ENCODE measurements at places on chromosomes 5 and 9.

- DNase-seq, result no peak
These were observed 149.7 kb downstream of the PRELID2 start for GRCh38 chr5:145685417-145685816.

- DNase-seq, result no peak
These were observed 977 bp downstream of the BTNL9 start for GRCh38 chr5:181041043-181041442.

GRCh38 chr5:140587495-140587894 is 22.9 kb downstream of the SLC35A4 start:
- no peak for DNase-seq

GRCh38 chr5:31173614-31174013 is 19.9 kb upstream of the CDH6 start:
- no peak for DNase-seq

DNA sequence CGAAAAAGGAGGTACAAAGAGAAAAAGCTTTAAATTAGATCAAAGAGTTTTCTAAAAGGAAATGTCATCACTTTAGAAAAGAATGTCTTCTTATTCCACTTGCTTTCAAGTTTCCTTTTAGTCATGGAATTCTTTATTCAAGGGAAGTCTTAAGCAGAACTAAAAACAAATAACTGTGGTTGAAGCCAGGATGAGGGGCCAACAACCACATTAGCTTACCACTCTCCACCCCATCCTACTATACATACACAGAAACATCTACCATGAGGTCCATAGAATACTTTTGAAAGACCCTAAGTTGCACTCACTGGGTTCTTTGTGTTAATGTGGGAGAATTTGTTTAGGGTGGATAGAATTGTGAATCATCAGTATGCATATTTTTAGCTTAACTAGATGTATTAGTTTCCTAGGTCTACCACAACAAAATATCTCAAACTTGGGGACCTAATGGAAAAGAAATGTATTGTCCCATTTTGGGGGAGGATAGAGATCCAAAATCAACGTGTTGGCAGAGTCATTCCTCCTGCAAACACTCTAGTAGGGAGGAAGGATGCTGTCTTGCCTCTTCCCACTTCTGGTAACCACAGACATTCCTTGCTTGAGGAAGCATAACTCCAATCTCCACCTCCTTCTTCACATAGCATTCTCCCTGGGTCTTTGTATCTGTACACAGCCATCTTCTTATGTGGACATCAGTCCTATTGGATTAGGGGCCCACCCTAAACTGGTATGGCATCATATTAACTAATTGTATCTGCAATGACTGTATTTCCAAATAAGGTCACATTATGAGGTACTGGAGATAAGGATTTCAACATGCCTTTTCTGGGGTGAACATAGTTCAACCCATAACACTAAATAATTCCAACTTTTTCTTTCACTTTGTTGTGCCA is 239.4 kb downstream of the LURAP1L start:
- no peak for DNase-seq

DNA sequence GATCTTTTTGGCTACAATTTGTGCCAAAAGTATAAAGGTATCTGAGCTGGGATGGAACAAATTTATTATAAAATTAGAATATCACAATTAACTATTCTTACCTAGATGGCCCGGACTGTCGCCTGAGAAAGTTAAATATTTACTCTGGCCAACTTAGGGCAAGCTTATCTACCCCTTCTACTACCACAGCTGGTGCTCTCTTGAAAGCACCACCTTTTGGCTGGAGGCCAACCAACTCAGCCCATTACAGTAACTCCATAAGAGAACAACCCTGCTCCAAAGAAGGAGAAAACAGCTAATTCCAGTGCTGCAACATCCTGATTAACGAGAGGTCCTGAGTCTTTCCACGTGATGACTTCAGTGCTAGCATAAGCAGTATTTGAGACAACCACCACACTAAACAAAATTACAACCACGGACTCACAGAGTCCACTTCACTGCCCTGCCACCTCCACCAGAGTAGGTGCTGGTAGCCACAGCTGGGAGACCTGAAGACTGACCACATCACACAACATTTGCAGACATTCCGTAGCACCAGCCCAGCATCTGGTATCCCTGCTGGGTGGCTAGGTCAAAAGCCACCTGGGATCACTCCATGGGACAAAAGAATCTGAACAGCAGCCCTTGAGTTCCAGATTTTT is 43.2 kb downstream of the RGMB start:
- DNase-seq, result no peak

DNA sequence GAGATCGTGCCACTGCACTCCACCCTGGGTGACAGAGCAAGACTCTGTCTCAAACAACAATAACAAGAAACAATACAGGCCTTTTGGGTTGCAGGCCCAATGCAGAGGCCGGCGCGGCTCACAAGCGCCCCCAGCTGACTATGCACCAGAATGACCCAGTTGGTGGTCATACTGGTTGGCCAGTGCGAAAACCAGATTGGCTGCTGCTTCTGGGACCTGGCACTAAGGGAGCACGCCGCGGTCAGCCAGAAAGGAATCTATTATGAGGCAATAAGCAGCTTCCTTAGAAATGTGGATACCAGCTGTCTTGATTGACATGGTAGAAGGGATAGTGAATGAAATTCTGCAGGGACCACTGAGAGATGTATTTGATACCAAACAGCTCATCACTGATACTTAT is 35.0 kb downstream of the RANBP17 start:
- DNase-seq, result no peak

- peak; percentile 40 for DNase-seq
These were observed 73.4 kb downstream of the ANGPTL2 start for GRCh38 chr9:127049044-127049443.
